Adipocyte (in vitro differentiated cells): ENCODE measurements at places on chromosomes 7 and 10.

- peak; percentile 48 for DNase-seq
These were observed 1.3 kb downstream of the NAMPT start for GRCh38 chr7:106283501-106283830.

- peak; percentile 91 for DNase-seq
These were observed 3.3 kb downstream of the AHR start for GRCh38 chr7:17301471-17302456.

DNA sequence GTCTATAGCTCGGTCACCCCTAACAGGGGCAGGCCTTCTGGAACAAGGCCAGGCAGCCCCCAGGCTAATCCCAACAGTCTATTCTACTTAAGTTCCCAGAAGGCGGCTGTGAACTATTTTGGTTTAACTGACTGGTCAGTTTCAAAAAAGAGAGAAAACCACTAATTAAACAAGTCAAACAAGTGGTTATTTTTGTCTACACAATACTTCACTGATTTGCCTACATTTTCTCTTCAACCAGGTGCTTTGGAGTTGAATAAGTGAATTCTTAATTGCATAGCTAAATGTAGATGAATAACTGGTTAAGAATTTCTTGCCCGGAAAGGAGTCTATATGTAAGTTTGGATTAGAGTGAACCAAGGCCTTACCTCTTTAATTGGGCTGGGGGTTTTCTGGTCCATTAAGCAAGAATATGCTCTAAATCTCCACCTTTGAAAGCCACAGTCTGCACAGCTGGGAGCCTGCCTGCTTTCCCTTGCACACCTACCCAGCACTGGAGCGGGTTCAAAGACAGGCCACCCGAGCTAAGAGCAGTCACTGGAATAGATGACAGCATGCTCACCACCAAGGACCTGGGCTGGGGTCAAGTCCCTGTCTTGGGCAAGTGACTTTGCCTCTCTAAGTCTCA lies 70.4 kb downstream of the TBXAS1 start:
- DNase-seq: no peak

- DNase-seq: no peak
These were observed 110.2 kb downstream of the FZD1 start for GRCh38 chr7:91374321-91374989.
